ENCODE measurements at places on chromosomes 11 and 22. TPM values are rescaled to one million over a fixed set of nuclear protein-coding genes. Genes with fewer than 3 reads are reported as not detected.

The YPEL1 gene
- under 0.01 TPM for total RNA-seq

The ACRV1 gene
- not detected for total RNA-seq

The LMO2 gene
- total RNA-seq = 0.50 TPM

The KCNJ1 gene
- not detected for total RNA-seq

The RFPL3 gene
- not detected for total RNA-seq

The MN1 gene
- total RNA-seq = 1.5 TPM

The RANGAP1 gene
- total RNA-seq = 127 TPM

The NXPE1 gene
- total RNA-seq = not detected

The NTM gene
- total RNA-seq = 105 TPM

The TMPRSS13 gene
- total RNA-seq = not detected

The ADM gene
- 74.6 TPM for total RNA-seq

The NADSYN1 gene
- 84.9 TPM for total RNA-seq

The PGA5 gene
- total RNA-seq = not detected

The OR10A3 gene
- 0.17 TPM for total RNA-seq

The ATXN10 gene
- total RNA-seq = 92.9 TPM

The C11orf42 gene
- total RNA-seq = not detected

The PTPN5 gene
- total RNA-seq = not detected

The ALDH3B1 gene
- total RNA-seq = 20.8 TPM

The KCNJ5 gene
- 63.7 TPM for total RNA-seq

The SCGB1C1 gene
- total RNA-seq = not detected

The SESN3 gene
- total RNA-seq = 184 TPM

The SYT8 gene
- 209 TPM for total RNA-seq

The MIOX gene
- not detected for total RNA-seq

The ESRRA gene
- total RNA-seq = 44.8 TPM

The GDPD4 gene
- total RNA-seq = not detected

The HARBI1 gene
- total RNA-seq = 6.8 TPM

The OR51B2 gene
- total RNA-seq = not detected

The NAALADL1 gene
- not detected for total RNA-seq

The NOX4 gene
- 1.4 TPM for total RNA-seq

The KRTAP5-7 gene
- not detected for total RNA-seq

The NAALAD2 gene
- total RNA-seq = not detected

The SLC22A25 gene
- total RNA-seq = not detected

The LGR4 gene
- 23.7 TPM for total RNA-seq

The ACTN3 gene
- not detected for total RNA-seq

The CASP1 gene
- 39.4 TPM for total RNA-seq

The CRACR2B gene
- total RNA-seq = not detected

The KRTAP5-10 gene
- total RNA-seq = not detected

The OR2D2 gene
- total RNA-seq = 1.7 TPM

The DDI1 gene
- total RNA-seq = not detected

The GRIA4 gene
- not detected for total RNA-seq

The MEI1 gene
- not detected for total RNA-seq

Data from mammary epithelial cell (primary cell).